H1 (cell line): ENCODE measurements at places on chromosomes 2 and 18. TPM values are rescaled to one million over a fixed set of nuclear protein-coding genes. Genes with fewer than 3 reads are reported as not detected.
A peak's percentile ranks its signal among the peaks of the same experiment; 100 is the strongest.

DNA sequence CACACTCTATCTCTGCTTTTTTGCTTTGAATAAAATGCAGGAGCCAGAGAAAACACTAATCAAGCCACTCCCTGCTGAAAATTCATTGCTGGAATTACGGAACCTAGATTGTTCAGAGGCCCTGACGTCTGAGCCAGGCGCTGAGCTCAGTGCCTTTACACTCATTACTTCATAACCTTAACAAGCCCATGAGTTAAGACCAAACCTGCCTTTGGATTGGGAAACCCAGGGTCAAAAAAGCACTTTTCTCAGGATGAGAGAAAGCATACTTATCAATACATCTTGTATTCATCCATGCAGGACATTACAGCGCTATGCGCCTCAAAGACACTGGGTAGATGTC is 762 bp downstream of the INO80C start:
- DNase-seq = no peak

DNA sequence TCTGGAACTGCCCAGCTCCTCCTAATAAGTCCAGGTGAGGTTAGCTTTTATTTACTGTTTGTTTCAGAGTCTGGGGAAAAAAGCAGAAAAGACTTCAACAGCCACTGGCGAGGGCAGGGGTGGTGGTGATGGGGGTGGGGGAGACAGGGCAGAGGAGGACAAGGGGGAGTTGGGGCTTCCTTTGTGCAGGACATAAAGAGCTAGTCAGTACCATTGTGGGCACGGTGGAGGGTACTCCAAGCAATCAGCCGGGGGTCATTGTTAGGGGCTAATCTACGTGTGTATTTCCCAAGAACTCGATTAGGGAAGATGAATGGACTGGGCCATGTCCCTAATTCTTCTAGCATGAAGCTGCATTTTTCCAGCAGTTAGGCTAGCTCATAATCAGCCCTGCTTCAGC is 2.8 kb upstream of the RAX start:
- DNase-seq = no peak

- DNase-seq = no peak
These were observed 86.3 kb upstream of the PHLPP1 start for GRCh38 chr18:62629031-62629430.

DNA sequence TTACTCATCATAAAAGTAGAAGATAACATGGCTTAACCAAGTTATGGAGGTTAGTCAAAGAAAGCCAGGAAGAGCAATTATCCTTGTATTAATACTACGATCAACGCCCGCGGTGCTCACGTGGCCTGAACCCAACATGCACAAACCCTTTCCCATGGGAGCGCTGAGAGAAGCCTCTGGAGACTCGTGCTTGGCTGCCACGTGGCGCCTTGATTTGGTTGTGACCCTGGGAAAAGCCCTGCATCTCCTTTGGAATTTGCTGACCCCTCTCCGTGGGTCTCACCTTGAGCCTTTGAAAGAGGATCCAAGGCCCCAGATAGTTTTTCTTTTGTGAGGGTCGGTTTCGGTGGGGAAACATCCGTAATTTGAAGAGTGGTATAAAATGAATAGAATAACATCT is 255.6 kb downstream of the DCDC2C start:
- DNase-seq = no peak

GRCh38 chr2:199940373-199940772 is 14.9 kb downstream of the TYW5 start:
- no peak for DNase-seq

DNA sequence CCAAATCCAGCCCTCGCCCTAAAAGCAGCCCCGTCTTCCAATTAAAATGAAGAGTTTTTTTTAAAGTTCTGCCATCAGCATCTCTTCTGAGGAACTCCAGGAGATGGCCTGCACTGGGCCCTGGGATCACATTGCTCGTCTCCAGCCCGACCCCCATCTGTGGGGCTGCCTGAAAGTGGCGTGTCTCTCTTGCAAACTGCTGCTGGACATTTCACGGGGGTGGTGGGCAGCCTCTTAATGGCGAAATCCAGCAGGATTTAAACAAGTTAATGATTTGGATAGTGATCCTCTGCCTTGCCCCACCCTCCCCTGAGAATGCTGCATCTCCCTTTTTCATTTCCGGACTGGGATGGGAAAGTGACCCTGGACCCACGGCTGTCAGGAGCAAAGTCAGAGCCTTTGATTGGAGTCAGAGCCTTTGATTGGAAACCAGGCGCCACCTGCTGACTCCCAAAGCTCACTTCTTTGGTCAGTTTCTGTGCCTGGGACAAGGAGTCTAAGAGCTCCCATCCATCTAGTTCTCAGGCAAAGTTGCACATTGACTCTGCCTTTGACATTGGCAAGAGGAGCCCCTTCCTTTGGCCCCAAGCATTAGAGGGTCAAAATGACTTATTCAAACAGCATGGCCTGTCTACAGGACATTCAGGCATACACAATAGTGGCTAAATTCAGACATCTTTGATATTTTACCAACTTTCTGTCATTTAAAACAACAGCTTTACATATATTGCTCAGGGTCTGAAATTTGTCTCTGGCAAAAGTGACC is 155.2 kb downstream of the SH3BP4 start:
- peak; percentile 69 for DNase-seq

DNA sequence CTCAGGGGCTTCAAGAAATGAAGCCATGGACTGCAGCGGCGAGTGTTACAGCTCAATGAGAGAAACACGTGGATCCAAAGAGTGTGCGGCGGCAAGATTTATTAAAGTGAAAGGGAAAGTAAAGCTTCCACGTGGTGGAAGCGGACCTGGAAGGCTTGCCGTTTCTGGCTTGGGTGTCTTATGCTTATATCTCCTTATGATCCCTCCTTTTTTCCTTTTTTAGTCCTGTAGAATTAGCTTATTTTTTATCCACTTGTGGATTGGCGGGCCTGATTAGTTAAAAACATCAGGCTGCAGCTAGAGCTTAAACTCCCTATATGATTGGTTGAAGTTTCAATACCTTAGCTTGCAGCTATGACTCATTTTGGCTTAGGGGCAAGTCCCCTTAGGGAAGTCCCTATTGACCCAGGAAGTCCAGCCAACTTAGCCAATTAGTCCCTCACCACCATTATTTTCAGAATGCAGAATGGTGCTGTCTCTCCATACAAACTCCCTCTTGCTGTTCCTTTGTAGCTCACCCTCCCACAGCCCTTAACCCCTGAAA is 11.6 kb upstream of the HNMT start:
- no peak for DNase-seq

DNA sequence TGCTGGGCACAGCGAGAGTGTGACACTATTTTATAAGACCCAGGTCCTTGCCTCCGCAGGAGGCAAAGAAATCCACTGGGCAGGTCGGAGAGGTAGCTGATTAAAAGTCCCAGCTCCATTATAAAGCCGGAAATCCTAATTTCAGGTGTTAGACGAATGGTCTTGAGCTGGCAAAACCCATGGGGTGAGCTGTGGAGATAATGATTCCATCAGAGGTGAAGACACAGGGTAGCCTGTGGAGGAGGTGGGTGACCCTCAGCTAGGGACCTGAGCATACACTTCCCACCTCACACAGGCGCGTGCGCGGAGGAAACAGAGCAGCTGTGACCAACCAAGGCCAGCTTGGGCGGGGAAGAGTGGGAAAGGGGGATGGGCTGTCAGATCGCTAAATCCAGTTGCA is 201.7 kb upstream of the CXCR4 start:
- DNase-seq = no peak

DNA sequence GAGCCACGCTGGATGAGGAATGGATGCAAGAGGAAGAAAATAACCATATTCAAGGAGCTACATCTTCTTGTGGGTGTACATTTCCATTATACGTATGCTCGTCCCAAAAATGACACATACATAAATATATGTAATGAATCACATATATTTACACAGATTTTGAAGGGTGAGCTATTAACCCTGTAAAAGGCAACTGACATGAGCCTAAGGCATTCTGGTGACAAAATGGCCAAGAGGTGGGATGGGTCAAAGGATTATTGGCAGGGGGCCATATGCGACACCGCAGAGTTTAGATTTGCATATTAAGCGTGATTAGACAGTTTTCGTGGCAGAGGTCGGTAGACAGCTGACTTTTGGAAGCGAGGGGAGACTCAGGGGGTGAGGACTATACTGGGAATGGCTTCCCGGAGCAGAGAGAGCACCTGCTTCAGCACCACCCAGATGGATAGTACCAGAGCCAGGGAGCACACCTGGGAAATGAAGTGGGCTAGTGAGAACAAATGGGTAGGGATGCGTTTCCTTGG is 431 bp upstream of the CNRIP1 start:
- peak; percentile 63 for DNase-seq

GRCh38 chr2:69395866-69396265 is 8.8 kb upstream of the GFPT1 start:
- DNase-seq = no peak

The LRRC30 gene
- polyA plus RNA-seq = not detected in 2 replicates

The ARHGAP25 gene
- 1.00 and 2.4 TPM in 2 replicates for polyA plus RNA-seq

The CHRNG gene
- 0.05 TPM in 2 replicates for polyA plus RNA-seq
